ENCODE measurements at places on chromosomes 4 and X. TPM values are rescaled to one million over a fixed set of nuclear protein-coding genes. Genes with fewer than 3 reads are reported as not detected.

GRCh38 chr4:164613256-164613655 lies 140.7 kb upstream of the SMIM31 start:
- DNase-seq = no peak

The FAT4 gene
- total RNA-seq = 3.2 TPM

DNA sequence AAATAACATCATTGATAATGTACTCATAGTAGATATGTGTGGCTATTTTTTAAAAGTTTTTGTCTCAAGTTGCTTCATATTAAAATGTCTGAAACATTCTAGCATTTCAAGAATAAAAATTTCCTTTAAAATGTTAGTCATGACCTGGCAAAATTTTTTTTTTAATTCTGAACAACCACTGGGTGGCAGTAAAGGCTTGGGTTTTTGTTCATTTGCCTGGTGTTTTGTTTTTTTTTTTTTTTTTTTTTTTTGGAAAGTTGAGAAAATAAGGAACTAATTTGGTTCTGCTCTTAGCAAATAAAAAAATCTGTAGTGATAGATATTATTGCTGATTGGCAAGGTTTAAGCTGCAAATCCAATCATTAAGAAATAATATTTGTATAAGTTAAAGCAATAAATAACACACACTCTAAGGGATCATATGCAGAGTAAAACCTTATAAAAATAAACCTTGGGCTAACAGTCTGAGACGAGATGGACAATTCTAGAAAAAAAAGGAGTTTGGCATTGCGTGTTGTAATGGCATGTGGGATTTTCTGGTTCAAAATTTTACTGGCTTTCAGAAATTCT lies 81.4 kb downstream of the CEP44 start:
- DNase-seq = peak; percentile 24

DNA sequence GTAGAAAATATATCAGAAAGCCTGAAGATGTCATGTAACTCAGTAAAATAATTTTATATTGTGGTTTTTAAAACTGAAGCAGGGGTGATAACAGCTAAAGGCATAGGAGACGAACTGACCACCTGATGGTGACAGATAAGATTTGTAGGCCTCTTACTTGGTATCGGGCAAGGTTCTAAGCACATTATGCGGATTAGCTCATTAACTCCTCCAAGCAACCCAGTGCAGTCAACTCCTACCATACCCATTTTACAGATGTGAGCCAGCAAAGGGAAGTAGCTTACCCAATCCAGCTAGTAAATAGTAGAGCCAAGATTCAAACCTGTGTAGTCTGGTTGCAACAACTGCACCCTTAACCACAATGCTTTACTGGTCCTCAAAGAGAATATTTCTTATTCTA lies 62.1 kb downstream of the CC2D2A start:
- DNase-seq = no peak

GRCh38 chrX:148956352-148956751 lies 455.9 kb downstream of the AFF2 start:
- no peak for DNase-seq
